ENCODE measurements at places on chromosomes 6 and 20.

DNA sequence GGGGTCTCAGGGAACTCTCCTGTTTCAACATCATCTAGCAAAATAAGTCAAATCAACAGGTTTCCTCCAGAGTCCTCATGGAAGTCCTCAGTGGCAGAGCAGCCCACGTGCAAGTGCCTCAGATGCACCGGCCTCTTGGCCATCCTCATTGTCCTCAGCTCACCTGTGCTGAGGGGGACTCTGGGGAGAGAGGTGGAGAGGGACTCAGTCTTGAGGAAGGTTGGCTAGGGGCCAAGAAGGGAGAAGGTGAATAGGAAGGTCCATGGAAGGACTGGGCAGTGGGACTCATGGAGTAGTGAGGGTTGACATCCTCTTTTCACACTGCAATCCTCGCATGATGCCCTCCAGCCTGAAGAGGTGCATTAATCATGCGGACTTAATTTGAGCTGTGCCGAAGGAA is 77.9 kb upstream of the DUSP22 start:
- DNase-seq = no peak

GRCh38 chr6:104954190-104954797 is 2.6 kb upstream of the LIN28B start:
- DNase-seq = no peak

DNA sequence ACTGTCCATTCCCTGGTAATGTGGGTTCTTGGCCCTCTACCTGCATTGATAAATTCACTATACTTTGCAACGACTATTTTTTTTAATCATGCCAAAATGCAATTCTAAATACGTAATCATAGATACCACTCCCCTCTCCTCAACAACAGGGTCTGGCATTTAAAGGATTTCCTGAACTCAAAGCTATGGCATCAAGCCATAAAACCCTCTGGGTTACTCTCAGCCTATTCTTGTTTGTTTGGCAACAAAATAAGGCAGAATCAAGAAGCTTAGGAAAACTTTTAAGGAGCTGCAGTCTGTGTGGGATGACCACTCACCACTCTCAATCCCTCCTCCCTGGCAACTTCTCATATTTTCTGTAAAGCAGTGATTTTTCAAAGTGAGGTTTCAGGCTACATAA is 669.9 kb upstream of the ID4 start:
- DNase-seq = no peak

DNA sequence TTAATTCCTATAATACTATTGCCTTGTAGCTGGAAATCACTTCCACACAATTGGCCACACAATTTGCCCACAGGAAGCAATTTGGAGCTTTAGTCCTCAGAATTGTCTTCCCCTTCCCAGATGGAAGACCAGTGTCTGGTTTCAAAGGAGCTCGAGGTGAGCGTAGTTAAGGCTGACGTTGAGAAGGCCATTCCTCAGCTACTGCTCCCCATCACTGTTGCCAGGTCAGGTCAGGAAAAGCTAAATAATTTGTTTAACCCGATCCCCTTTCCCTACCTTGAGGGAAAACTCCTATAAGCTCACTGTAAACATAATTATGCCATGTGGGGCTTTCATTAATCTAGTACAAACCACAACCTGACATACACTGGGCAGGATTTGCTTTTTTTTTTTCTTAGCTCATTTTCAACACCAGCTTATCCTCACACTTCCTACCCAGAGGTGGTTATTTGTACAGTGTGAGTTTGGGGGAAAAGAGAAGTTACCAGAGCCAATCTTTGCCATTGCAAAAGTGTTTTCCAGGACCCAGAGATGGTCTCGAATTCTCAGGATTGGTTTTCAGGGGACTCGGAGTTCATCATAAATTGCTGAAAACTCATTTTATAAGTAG is 242.7 kb downstream of the CLIC5 start:
- DNase-seq = no peak

GRCh38 chr20:46994341-46994740 is 99.7 kb downstream of the EYA2 start:
- DNase-seq = no peak

DNA sequence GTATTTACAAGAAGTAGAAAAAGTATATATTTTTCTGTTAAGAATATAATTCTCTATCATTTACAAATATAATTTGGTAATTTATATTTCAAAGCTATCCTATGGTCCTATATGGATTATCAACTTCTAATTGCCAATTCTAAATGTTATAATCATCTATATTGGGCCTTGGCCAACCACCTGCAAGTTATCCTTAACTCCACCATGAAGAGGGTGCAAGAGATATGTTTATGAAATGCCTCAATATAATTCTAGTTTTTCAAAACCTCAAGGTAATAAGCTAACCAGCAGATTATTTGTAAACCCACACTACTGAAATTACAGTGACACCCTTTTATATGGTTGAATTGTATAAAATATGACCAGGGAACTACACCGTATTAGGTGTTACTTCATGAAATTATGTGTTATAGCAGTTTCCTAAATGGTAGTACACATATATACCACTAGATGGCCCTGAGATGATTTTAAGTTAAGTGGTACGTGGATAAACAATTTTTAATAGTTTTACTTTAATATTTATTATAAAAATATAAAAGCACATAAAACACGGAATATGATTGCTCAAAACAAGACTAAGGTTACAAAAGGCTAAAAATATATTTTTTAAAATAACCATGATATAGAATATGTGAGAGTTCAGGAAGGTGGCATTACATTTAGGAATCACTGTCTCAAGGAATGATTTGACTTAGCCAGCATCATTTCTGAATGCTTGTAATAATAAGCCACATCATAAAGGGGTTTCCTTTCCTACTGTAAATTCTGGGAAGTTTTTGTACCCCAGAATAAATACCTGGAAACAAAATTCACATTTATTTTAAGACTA is 9.8 kb upstream of the PNISR start:
- DNase-seq = peak; percentile 14

GRCh38 chr6:137665342-137665934 is 171.2 kb upstream of the OLIG3 start:
- no peak for DNase-seq

- DNase-seq = no peak
Observed at GRCh38 chr6:3370361-3371221, 86.3 kb downstream of the SLC22A23 start.

DNA sequence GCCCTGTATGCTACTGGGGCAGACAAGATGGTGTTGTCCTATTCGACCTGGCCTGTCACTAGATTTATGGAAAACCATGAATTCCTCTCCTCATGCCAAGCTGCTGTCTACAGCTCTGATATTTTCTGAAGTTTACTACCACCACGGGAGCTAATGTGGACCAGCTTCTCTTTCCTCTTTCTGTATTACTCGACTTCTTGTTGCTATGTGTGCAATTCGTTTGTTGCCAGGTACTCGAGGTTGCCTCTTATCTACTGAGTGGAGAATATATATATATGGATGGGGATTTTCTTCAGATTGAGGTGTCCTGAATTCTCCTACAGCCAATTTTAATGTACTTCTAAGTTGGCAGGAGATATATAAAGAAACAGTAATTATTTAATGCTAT is 34.7 kb downstream of the MAN1A1 start:
- DNase-seq = no peak

- DNase-seq = no peak
Observed at GRCh38 chr6:101015541-101015940, 134.4 kb upstream of the ASCC3 start.

GRCh38 chr20:9626357-9626756 is 112.0 kb downstream of the LAMP5 start:
- no peak for DNase-seq

- DNase-seq = no peak
Observed at GRCh38 chr6:90186637-90187371, 109.8 kb downstream of the BACH2 start.

GRCh38 chr6:32181915-32182529 is 2.0 kb downstream of the AGER start:
- no peak for DNase-seq

DNA sequence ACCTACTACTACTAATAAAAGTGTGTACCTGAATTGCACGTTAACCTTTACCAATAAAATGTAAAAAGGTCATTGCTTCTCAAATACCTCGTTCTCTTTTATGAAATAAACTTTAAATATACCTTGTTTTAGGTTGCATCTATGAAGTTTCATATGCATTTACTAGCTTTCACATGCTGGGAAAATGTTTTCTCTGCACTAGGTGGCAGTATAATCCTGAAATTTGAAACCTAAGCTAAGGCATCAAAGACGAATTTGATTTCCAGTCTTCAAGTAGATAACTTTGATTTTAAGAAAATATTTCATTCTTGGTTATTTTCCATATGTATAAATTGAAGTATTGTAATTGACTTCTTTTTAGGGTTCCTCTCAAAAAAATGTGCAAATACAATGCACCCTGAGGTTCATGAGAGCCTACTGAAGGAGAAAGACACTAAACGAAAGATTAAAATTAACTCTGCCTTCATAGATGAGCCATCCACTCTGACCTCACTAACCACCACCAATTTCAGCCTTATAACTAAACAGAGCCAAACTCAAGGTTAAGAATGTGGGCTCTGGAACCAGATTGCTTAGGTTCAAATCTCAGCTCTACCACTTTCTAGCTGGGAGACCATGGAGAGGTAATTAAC is 7.3 kb upstream of the COL9A1 start:
- no peak for DNase-seq

GRCh38 chr20:52874241-52874640 is 97.9 kb upstream of the TSHZ2 start:
- DNase-seq = no peak

- no peak for DNase-seq
Observed at GRCh38 chr6:147156218-147156617, 48.0 kb upstream of the STXBP5 start.

- no peak for DNase-seq
Observed at GRCh38 chr6:55377150-55377549, 49.9 kb downstream of the GFRAL start.

DNA sequence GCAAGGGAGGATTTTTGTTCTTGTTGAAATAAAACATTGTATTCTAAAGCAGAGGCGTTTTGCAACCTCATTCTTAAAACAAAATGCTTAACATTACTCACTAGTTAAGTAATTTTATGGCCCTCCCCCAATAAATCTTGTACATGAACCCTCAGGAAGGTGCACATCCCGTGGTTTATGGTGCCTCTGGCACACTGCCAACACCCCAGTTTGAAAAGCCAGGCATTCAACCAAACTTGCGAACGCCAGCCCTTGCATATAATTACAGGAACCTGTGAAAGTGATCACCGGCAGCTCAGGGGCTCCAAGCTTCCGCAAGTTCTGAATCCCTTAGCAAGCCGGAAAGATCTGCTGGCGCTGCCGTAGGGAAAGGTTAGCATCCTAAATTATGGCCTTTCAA is 1109.0 kb upstream of the FLRT3 start:
- DNase-seq = no peak

DNA sequence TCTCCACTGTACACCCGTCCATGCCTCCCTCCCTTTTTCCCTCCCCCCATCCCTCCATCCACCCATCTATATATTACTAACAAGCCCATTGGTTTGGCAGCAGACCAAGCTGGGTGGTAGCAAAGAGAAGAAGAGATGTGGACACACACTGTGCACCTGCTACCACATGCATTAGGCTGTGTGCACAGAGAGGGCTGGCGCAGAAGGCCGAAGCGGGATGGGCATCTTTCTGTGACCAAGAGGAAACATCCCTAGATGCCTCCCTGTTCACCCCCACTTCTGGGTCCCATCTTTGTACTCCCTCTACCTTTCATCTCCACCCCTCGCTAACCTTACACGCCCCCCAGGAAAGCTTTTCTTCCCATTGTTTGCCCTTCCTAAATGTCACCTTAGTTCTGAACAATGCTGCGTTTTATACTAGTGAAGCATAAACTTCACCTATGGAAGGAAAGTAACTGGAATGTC is 64.9 kb upstream of the AFDN start:
- DNase-seq = no peak

- DNase-seq = no peak
Observed at GRCh38 chr6:149389509-149390297, 10.4 kb upstream of the SUMO4 start.

- DNase-seq = no peak
Observed at GRCh38 chr6:40910260-40910893, 128.6 kb downstream of the UNC5CL start.

DNA sequence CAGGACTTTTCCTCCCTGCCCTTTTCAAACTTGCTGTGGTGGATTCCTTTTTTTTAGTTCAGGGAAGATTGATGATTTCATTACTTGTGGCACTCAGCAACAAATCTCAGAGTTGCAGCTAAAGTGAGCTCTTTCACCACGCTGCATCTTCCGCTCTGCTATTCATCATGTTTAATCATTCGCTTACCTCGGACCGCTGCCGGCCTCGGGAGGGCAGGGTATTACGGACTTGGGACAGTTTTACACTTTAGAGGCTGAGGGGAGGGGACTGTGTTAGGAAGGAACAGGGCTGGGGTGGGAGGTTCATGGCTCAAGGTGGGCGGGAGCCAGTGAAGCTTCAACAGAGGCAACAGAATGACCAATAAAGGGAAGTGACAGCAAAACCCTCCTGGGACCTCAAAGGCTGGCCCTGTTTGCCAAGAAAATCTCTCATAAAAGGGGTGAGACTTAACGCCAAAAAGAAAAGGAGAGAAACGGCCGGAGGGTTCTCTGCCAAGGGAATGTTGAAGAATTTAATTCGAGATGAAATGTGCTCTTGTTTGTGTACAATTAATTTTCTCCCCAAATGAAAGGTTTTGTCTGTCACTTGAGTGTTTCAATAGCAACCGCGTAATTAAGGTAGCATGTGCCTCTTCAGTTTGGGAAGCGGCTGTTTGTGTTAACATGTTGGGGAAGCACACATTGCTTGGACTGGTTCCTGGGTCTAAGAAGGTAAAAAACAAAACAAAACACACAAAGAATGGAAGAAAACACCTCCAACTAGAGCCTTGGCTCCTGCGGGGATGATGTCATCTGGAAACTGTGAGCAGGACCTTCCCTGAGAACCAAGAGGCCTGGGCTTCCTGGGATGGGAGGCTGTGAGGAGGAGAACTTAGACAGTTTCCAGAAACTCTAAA is 72.5 kb upstream of the SULF2 start:
- DNase-seq = no peak

GRCh38 chr20:20231528-20232298 is 136.2 kb upstream of the INSM1 start:
- DNase-seq = no peak

DNA sequence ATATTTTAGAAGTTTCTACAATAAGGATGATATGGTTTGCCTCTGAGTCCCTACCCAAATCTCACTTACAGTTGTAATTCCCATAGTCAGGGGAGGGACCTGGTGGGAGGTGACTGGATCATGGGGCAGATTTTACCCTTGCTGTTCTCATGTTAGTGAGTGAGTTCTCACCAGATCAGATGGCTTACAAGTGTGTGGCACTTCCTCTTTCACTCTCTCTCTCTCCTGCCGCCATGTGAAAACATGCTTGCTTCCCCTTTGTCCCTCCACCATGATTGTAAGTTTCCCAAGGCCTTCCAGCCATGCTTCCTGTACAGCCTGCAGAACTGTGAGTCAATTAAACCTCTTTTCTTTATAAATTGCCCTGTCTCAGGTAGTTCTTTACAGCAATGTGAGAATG is 527.5 kb upstream of the ID4 start:
- no peak for DNase-seq

GRCh38 chr6:125499535-125499934 is 197.8 kb upstream of the HDDC2 start:
- no peak for DNase-seq

- DNase-seq = no peak
Observed at GRCh38 chr6:139917951-139918630, 543.6 kb upstream of the CITED2 start.

GRCh38 chr6:137781639-137782038 is 85.4 kb upstream of the TNFAIP3 start:
- DNase-seq = no peak

- DNase-seq = no peak
Observed at GRCh38 chr6:27777126-27777525, 135.1 kb downstream of the OR2B2 start.

GRCh38 chr6:32609731-32610640 is 20.3 kb upstream of the HLA-DRB1 start:
- DNase-seq = peak; percentile 58

GRCh38 chr6:163984124-163984936 is 569.8 kb downstream of the QKI start:
- DNase-seq = no peak
